ENCODE measurements at places on chromosomes 2 and 18.
A peak's percentile ranks its signal among the peaks of the same experiment; 100 is the strongest.

DNA sequence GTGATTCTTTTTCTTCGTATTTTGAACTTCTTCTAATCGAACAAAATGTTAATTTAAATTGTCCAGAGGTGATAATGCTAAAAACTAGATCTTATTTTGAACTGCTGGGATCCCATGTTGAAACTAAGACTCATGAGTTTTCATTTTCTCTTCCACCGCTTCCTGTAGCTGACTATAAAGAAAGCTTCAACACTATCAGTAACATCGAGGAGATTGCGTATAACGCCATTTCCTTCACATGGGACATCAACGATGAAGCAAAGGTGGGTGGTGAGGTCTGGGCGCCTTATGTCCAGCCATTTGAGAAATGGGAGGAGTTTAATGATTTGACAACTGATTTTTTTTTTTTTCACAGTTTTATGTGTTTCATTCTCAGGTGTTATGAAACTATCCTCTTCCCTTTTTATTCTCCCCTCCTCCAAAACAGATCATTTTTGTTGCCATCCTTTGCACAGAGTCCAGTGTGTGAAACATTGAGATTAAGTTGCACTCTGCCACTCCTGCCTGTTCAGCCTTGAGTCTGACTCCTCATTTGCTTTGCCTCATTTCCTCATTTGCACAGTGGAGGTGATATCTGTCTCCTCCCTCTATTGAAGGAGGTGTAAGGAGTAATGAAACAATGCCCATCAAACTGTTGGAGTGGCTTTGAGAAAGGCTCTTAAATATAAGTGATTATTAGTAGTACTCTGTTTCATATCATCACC is 13.8 kb downstream of the GRHL1 start:
- no peak for DNase-seq

- DNase-seq, result peak; percentile 54
Observed at GRCh38 chr2:150485114-150485870, 2.2 kb downstream of the RND3 start.

DNA sequence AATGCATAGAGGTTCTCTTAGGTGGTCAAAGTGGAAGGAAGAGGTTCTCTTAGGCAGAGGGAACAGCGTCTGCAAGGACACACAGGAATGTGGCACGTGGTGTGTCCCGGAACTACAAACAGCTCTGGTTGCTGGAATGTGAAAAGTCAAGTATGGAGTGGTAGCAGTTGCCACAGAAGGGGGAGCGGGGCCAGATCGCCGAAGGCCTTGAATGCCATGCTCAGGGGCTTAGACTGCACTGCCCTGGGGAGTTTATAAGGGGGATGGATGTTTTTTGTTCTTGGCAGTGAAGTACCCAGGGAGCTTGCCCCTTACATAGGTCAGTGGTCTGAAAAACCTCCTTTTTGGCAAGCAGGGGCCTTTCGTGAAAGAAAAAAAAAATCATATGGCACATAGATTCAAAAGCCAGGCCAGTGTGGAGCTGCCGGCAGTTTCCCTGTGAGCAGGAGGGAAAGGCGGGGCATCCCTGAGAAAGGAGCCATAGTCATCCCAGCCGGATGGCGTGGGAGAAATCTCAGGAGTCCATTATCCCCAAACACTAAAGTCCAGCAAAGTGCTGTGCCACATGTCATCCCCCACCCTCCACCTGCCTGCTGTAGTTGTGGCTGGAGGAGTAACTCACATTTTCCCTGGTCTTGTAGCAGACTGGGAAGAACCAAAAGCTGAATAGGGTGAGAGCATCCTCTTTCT is 45.4 kb downstream of the GORASP2 start:
- peak; percentile 91 for DNase-seq

GRCh38 chr18:23827681-23828080 is 138.4 kb downstream of the LAMA3 start:
- DNase-seq, result no peak

GRCh38 chr2:34875091-34875745 is 1276.1 kb upstream of the FAM98A start:
- DNase-seq, result no peak

- no peak for DNase-seq
Observed at GRCh38 chr18:36153203-36153602, 23.5 kb downstream of the ELP2 start.

- DNase-seq, result no peak
Observed at GRCh38 chr2:157900203-157900602, 24.1 kb upstream of the ACVR1 start.

- no peak for DNase-seq
Observed at GRCh38 chr18:3985664-3986063, 469.4 kb downstream of the DLGAP1 start.

DNA sequence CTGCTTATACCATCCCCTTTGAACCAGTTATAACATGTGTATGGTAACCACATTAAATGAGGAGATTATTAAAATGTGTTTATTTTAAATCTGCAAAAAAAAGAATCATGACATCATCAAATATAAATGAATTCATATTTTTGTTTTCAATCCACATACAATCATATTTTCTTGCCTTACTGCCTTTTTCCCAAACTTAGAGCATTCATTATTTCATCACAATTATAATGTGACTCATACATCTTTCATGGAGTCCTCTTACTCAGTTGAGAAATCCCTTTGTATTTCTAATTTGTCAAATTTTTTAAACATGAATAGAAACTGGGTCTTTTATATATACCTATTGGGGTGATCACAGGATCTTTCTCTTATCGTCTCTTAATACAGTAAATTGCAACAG is 909.6 kb downstream of the DSC3 start:
- no peak for DNase-seq

DNA sequence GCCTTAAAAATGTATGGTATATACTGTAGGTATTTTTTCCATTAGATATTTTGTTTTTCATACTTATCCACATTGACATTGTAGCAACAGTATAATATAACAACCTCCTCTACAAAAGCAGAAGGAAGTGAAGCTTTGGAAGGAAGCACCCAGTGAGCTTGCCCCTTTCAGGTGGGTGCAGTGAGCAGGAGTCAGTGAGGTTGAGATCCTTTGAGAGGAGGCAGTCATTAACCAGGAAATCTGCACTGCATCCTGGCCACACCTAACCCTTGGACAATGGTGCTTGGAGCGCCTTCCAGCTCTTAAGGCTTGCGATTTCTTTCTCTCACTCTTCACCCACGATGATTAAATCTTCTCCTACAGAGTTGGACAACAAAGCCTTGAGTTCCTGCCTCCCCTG is 13.9 kb downstream of the IL37 start:
- DNase-seq, result no peak
